Cardiac fibroblast (primary cell): ENCODE measurements at places on chromosomes 1 and 21.

GRCh38 chr1:180962178-180962577 is 49.5 kb downstream of the KIAA1614 start:
- DNase-seq = no peak

DNA sequence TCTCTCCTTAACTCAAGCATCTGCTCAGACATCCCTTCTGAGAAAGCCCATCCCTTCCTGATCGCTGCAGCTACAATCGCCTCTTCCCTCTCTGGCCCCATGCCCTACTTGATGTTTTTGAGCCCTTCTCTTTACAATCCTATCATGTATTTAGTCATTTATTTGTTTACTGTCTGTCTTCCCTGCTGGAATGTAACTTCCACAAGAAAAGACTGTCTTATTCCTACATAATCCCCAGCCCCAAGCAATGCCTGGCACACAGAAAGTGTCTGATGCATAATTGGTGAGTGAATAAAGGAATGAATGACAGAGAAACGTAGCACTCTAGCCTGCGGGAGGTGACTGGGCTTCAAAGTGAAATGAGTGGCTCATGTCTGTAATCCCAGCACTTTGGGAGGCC is 25.4 kb downstream of the ECE1 start:
- no peak for DNase-seq

GRCh38 chr1:110561596-110561995 is 42.6 kb upstream of the KCNA10 start:
- no peak for DNase-seq

- DNase-seq = no peak
Observed at GRCh38 chr1:153364156-153364555, 6.5 kb downstream of the S100A9 start.

GRCh38 chr1:184379111-184379752 is 7.6 kb upstream of the C1orf21 start:
- no peak for DNase-seq

GRCh38 chr1:71861022-71861421 is 421.3 kb downstream of the NEGR1 start:
- DNase-seq = peak; percentile 10

- DNase-seq = peak; percentile 1
Observed at GRCh38 chr1:11505591-11506538, 26.9 kb downstream of the DISP3 start.

- peak; percentile 57 for DNase-seq
Observed at GRCh38 chr1:201229771-201230635, 39.4 kb downstream of the IGFN1 start.

DNA sequence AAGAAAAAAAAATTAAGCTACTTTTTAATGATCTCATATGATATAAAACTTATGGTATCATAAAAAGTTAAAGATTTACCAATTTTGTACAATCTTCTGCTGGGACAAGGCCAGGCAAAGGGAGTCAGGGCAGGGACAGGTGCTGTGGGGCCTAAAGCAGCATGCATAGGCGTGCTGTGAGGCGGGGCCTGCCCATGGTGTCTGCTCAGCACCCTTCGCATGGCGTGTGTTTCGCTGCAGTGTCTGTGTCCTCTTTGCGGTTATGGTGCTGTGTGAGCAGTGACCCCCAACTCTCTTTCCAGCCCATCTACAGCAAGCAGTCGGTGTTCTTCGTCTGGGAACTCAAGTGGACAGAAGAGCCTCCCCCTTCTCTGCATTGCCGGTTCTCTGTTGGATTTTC is 13.4 kb upstream of the PWP2 start:
- no peak for DNase-seq

DNA sequence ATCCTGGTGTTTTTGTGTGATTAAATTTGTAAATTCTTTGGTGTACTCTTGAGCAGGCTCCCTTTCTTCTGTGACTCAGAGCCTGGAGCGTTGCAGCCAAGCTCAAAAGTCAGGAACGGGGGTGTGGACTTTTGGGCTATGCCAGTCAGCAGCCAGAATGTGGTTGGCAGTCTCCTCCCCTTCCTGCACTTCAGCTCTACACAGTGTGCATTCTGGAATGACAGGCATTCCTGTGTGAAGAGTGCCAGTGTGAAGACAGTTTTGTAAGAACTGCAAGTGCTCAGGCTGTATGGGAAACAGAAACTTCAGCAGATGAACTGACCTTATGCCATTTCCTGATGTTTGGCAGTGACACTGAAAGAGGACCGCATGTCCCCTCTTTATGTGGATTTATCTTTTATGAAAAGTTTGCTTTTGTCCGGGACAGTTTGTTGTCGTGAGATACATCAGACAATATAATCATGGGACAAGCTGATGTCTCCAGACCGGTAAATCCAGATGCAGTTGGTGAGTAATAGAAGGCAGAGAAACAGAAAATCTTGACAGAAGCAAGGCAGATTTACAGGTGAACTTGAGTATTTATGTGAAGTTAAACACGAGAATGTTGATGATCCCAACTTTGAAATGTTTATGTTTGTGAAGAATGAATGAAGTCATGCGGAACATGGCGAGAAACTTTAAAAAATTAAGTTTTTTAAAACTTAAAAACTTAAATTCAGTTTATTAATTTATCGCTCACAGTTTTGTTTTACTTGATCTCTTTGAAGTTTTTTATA is 67.7 kb upstream of the RCC1 start:
- peak; percentile 97 for DNase-seq

GRCh38 chr1:203491664-203492063 is 2.3 kb upstream of the OPTC start:
- no peak for DNase-seq

GRCh38 chr21:44850905-44851657 is 22.4 kb downstream of the PTTG1IP start:
- DNase-seq = no peak

GRCh38 chr1:164703960-164704411 is 145.0 kb downstream of the PBX1 start:
- DNase-seq = no peak

DNA sequence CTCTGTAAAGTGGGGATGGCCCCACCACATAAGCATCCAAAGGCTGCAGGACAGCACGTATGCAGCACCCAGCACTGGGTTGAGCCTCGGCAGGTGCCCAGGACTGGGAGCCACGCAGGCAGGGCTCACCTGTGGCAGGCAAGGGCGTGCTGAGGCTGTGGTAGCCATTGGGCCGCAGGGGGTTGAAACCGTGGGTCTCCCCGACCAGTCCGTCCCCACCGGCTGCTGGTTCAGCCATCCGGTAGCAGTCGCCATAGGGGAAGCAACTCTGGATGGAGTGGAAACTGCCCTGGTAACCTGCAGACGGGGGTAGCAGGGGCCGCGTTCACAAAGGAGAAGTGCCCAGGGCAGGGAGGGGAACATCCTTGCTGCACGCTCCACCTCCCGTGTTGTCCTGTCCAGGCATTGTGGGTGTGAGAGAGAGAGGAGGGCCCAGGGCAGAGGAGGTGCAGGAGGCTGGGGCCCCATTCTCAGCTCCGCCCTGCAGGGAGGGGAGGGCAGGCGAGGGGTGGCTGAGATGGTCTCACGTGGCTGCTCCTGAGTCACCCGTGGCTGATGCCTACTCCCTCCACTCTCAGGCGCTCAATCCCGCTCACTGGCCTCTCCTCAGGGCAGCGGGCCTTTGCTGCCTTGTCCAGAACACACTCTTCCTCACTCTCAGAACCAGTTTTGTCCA is 49.9 kb downstream of the DMRTB1 start:
- peak; percentile 29 for DNase-seq

- no peak for DNase-seq
Observed at GRCh38 chr1:14415396-14415795, 183.1 kb upstream of the KAZN start.

GRCh38 chr1:4055294-4055967 is 155.4 kb upstream of the C1orf174 start:
- no peak for DNase-seq

DNA sequence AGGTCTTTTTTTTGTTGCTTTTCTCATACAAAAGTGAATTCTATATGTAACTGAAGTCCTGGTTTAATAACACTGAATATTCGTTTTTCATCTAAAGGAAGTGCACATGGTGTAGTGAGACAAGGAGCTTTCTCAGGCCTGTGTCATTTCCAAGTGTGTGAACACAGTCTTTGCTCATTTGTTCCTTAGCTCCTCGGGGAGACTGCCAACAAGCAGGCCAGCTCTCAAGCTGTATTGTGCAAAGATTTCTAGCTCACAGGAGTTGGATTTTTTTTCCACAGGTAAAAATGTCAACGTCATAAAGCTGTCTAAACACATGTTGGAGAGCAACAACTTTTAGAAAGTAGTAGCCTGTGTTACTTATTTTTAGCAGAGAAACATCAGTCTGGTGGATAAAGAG is 87.8 kb upstream of the S1PR1 start:
- peak; percentile 59 for DNase-seq

- peak; percentile 81 for DNase-seq
Observed at GRCh38 chr1:100463791-100464424, 74.0 kb upstream of the GPR88 start.

- DNase-seq = peak; percentile 51
Observed at GRCh38 chr1:179175011-179175841, 54.3 kb downstream of the ABL2 start.

GRCh38 chr1:164699815-164700491 is 141.0 kb downstream of the PBX1 start:
- DNase-seq = no peak

DNA sequence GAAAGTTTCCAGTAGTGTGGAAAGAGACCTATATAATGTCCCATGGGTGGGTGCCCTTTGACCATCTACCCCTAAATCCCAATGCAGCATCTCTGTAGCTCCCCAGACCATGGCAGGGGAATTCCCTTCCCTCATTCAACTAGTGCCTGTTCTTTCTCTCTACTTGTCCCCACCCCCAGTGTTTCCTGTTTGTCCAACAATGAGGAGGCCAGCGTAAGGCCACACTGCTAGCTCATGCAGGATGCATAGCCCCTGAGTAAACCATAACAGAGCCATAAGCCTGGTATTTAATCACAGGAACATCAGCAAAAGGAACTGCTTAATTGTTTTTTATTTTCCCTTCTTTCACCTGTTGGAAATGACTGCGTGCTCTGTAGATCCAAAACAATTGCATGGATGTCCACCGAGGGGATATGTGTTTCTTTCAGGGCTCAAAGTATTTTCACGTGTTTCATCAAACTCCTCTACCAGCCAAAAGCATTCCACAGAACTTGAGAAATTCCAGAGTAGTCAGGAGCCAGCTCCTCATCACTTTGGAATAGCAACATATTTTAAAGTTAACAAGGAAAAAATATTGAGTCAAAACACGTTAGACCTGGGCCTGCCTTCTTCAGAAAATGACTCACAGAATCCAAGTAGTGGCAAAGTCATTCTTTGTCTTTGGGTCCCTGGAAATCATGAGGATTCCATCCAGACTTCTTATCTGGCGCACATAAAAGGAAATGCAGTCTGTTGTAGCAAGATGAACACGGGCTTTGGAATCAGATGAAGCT is 162.5 kb upstream of the SGIP1 start:
- peak; percentile 76 for DNase-seq

GRCh38 chr1:88488237-88488636 is 195.8 kb upstream of the PKN2 start:
- DNase-seq = no peak

- no peak for DNase-seq
Observed at GRCh38 chr1:107254306-107254705, 113.5 kb downstream of the NTNG1 start.

- no peak for DNase-seq
Observed at GRCh38 chr1:162982364-162982763, 86.8 kb upstream of the RGS4 start.

DNA sequence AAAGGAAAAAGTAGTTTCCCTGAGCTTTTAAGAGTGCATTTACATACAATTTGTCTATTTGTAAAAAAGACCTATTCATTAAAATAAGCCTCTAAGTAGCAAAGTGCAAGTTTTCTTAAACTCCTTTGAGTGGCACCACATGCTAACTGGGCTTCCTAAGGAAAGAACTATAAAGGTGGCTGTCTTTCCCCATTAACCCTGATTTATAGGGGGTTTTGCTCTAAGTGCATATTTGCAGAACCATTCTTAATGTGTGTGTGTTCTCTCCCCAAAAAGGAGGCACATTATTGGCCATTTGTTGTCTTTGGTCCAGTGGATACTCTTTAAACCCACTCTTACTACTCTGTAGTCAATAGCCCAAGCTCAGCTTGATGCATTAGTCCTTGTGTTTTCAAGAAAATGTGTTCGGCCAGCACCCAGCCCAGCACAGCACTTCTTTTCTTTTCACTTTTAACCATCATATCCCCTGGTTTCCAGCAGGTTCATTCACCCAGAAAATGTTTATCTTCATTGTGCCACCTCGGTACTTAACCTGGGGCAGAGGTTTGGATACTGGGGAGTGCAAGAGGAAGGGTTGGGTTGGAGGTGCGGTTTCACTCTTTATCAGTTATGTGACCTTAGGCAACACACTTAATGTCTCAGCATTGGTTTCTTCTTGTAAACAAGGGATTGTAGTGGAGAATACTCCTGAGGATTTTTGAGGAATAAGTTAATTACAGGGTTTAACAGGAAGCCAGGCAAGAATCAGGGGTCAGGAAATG is 161.9 kb upstream of the UBE2U start:
- DNase-seq = no peak

- DNase-seq = no peak
Observed at GRCh38 chr1:218572050-218572449, 226.9 kb downstream of the TGFB2 start.

- no peak for DNase-seq
Observed at GRCh38 chr1:44045064-44045463, 13.8 kb upstream of the SLC6A9 start.

DNA sequence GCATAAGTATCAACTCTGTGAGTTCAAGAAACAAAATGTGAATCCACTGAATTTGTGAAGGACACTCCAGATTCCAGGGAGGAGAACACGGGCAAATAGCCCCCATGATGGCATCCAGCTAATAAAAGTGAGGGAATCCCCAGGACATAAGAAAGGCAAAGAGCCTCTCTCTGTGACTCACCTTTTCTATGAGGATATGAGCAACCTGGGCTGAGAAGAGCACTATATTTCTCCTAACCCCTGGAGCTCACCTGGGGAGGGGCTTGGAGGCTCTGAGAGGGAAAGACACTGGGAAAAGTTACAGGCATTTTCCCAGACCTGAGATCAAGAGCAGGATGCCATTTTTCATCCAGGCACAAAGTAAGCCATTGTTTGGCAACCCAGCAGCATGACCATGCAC is 1298.8 kb downstream of the PLA2G4A start:
- DNase-seq = no peak

- peak; percentile 55 for DNase-seq
Observed at GRCh38 chr1:94236630-94237290, 624 bp downstream of the ARHGAP29 start.

GRCh38 chr1:116573431-116574095 is 2.7 kb upstream of the CD58 start:
- DNase-seq = peak; percentile 36

DNA sequence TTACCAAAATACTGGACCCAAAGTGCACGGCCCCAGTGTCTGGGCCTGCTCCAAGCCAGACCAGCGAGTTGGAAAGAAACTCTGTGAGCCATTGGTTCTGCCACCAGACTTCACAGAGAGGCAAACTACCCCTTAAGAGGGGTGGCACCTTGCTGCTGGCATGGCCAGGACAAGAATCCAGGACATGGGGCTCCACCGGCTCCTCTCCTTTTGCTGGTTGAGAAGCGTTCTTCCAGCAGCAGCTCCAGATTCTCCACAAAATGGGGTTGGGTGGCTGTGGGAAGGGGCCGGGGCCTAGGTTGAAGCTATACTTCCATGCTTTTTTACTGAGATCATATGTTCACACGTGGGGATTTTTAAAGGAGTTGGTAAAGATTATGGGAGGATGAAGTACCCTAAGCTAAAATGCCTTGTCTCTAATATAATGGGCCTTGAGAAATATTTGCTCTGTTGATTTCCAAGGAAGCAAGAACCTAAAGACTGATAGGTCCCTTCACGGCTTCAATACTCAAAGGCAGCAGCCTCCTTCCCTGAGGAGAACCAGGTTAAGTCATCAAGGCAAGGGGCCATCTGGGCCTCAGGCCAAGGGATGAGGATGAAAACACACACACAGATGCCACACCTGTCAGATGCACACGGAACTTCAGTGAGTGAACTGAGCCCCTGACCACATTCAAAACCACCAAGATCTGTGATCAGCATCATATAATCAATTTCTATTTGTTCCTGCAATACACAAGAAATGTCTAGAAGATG is 3.1 kb downstream of the C1orf198 start:
- no peak for DNase-seq
